ENCODE measurements at places on chromosomes 6 and 20.

GRCh38 chr6:11814819-11815218 lies 36.2 kb upstream of the ADTRP start:
- DNase-seq, result no peak

- DNase-seq, result no peak
Measured at GRCh38 chr6:38603966-38604365, 35.8 kb downstream of the BTBD9 start.

DNA sequence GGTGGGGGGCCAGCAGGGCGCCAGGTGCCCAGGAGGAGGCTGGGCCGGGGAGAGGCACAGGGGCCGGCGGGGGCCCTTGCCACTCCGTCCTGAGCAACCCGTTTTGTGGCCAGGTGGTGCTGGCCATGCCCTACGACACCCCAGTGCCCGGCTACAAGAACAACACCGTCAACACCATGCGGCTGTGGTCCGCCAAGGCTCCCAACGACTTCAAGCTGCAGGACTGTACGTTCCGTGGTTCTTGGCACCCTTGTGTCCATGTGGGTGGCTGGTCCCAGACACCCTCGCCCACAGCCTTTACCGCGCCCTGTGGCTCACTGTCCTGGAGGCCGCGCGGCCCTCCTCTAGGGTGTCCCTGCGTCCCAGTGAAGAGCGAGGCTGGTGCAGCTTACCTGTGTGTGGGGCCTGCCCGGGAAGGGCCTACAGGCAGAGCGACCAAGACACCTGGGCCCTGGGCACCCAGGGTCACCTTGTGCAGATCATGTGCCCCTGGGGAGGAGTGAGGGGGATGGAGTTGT lies 28.7 kb downstream of the PYGB start:
- DNase-seq, result no peak

DNA sequence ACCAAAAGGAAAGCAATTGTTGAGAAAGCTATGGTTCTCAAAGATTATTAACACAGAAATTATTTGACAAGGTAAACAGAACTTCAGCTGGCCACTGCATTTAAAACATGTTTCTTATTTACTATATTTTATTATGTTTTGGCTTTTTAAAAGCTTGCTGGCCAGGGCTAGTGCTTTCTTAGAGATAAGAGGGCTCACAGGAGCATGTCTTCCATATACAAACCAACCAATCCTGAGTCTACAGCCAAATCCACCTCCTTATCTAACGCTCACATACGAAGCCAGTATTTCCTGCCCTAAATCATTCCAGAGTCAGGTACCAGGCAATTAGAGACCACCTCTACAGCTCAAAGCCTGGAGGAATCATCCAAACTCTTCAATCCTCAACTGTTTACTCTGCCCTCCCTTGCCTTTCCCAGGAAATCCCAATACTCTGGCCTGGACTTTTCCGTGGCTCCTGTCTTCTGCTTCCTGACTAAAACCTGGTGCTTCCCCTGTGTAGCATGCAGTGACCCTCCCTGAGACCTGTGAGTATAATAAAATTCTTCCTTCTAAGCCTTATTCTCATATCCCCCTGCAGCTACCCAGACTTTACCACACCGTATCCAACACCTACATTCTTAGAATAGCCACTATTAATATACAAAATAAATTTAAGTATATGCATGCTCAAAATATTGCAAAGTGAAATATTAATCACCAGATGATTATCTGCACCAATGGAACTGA lies 33.2 kb downstream of the RANBP9 start:
- no peak for DNase-seq

GRCh38 chr6:141677598-141678211 lies 455.0 kb upstream of the GJE1 start:
- peak; percentile 11 for DNase-seq

GRCh38 chr6:22476811-22477390 lies 92.5 kb upstream of the HDGFL1 start:
- DNase-seq, result no peak

GRCh38 chr6:14406614-14407331 lies 289.2 kb downstream of the CD83 start:
- no peak for DNase-seq

GRCh38 chr20:17657898-17658647 lies 24.0 kb downstream of the RRBP1 start:
- no peak for DNase-seq

DNA sequence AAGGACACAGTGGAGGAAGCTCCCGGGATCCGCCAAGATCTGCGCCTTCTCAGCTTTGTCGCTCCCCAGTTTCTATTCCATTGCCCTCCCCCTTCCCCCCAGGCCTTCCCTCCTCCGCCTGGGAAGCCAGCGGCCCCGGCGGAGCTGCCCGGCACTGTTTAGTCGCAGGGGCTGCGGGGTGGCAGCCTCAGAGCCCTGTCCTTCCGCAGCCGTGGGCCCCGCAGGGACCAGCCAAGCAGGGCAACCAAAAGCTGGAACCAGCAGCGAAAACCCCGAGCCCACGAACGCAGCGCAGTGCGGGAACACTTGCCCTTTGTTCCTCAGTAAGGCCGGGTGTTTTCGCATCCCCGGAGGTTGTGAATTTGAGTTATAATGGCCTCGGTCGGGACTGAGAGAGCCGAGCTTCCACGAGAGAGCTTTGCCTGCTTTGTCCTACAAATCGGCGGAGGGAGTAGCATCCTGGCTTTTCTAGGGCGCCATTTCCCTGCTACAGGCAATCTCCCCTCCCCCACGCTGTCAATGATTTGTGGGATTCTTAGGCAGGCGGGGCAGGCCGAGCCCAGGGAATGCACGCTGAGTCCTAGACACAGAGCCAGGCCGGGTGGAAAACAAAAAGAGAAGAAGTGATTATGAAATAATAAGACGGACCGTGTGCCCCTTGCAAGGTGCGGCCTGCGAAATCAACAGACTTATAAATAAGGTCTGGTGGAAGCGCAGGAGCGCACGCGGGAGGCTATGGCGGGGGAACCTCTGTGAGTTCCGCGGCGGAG lies 4.0 kb upstream of the TUBB2B start:
- no peak for DNase-seq

GRCh38 chr6:13666194-13667105 lies 45.2 kb downstream of the RANBP9 start:
- no peak for DNase-seq

DNA sequence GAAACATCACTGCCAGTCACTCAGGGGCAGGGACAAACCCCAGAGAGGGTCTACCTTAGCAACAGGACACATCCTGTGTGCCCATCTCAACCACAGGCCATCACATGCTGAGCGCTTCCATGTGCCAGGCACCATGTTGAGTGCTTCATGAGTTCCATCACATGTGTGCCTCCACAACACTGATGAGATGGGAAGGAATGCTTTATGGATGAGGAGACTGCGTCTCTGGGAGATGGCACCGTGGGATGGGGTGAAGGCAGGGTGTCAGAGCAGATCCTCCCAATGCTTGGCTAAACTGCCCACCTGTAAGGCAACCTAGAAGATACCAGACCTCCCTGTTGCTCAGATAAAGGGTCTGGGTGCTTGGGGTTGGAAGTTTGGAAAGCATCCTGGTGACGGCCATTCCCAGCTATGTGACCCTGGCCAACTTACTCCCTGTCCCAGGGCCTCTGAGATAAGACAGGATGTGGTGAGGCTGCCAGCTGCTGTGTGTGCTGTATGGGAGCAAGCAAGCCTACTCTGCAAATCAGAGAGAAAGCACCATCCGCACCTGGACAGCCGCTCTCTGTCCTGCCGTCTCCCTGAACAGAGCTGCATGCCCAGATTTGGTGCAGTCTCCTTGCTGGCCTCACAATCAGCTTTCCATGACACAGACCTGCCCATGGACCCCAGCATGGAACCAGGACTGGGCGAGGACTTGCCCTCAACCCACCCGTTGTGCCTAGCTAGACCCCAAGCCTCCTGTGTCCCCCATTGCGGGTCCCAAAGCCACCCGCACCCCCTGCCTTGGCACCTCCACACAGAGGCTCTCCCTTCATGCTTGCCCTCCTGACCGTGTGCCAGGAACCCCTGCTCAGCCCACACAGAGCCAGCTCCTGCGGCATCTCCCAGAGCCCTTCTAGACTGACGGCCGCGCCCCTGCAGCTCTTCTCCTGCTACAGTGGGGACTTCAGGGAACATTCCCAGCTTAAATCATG lies 143.7 kb downstream of the SYNDIG1 start:
- peak; percentile 23 for DNase-seq
